ENCODE measurements at places on chromosomes 7 and 10.
A peak's percentile ranks its signal among the peaks of the same experiment; 100 is the strongest.

GRCh38 chr10:69419744-69420126, 3.0 kb upstream of the TACR2 start:
- DNase-seq, result no peak

DNA sequence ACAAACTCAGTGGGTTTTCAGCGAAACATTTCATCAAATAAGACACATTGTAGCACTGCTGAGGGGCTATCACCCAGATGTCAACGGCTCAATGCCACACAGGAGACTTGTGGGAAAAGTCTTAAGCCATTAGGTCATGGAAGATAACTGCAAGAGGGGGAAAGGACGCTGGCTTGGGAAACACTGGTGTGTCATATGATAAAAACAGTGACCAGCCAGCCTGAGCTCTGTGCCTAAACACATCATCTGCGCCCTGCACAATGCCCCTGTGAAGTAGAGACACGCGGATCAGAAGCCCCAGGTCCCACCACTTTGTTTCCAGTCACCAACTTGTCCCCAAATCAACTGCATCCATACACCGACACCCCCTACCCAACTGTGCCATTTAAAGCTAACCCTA, 116.7 kb downstream of the TNS3 start:
- peak; percentile 75 for DNase-seq

DNA sequence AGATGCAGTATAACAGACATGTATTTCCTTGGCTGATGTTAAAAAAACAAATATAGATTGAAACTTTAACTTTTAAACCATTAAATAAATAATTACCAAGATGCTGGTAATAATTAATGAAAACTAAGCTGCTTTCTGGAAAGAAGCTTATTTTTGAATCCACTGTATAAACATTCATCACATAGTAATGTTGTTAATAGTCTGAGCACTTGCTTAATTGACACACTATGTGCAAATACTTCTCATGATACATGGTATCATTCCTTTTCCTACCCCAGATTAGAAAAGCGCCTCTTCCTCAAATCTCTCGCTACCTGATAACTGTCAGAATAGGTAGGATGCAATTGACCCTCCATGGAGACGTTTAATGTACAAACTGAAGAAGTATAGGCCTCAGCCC, 15.0 kb upstream of the COL28A1 start:
- DNase-seq, result no peak

DNA sequence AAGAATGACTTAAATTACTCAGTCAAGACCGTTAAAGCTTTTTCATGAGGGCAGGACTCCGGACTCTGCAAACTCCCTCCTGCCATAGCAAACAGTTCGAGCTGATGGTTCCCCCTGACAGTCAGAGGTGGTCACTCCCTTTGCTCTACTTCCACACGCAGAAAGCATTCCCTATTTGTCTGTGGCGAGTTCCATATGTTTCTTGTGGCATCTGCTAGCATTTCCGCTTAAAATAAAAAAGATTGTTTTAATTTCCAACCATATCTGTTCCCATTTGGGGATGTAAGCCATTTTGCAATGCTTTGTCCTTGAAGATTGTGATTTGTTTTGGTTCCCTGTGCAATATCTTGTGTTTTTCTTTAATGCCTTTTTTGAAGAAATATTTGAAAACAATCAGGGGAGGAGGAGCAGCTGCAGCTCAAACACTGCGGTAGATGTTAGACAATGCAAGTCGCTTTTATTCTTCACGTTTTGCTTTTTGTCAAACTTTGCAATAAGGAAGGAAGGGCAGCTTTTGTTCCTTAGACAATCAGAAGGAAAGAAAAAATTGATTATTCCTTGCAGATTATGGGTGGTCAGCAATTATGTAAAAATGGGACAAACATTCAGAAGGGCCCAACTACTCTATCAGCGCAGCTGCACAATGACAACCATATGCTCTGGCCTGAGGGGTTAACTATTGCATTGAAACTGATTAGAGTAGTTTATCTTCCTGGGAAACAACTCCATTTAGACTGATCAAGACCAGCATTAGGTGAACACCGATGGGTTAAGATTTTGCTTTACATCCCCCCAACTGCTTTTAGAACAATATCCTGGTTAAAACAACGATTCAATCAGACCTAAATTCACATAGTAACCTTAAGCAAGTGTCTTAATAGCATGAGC, 425.8 kb upstream of the NRP1 start:
- no peak for DNase-seq

DNA sequence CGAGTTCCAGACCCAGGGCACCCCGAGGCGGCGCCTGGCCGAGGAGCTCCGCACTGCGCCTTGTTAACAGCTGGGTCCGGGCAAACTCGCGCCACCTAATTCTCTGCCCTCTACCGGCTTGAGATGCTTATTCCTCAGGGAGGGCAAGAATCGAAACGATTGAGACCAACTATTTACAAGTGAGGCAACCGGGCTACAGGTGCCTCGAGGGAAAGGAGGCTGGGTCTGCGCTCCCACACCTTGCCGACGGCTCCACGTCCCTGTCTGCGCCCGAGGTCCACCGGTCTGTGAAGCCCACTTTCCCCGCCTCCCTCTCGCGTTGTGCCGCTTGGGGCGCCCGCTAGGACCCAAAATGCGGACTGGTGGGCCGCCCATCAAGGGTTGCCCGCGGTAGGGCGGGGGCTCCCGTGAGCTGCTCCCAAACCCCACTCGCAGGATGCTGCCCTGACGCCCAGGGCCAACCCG, 527 bp downstream of the AKR1B1 start:
- DNase-seq, result peak; percentile 84

DNA sequence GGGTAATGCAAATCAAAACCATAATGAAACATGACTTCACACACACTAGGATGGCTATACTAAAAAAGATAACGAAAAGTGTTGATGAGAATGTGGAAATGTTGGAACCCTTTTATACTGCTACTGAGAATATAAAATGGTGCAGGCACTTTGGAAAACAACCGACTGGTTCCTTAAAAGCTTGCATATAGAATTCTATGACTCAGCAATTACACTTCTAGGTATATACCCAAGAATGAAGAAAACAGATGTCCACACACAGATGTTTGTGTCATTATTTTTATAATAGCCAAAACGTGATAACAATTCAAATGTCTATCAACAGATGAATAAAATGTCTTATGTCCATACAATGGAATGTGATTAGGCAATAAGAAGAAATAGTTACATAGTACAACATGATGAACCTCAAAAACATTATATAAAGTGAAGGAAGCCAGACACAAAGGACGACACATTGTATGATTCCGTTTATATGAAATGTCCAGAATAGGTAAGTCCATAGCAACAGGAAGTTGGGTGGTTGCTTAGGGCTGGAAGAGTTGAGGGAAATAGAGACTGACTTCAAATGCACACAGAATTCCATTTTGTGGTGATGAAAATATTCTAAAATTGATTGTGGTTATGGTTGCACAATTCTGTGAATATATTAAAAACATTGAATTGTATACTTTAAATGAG, 148.3 kb upstream of the PHYHIPL start:
- DNase-seq, result no peak

DNA sequence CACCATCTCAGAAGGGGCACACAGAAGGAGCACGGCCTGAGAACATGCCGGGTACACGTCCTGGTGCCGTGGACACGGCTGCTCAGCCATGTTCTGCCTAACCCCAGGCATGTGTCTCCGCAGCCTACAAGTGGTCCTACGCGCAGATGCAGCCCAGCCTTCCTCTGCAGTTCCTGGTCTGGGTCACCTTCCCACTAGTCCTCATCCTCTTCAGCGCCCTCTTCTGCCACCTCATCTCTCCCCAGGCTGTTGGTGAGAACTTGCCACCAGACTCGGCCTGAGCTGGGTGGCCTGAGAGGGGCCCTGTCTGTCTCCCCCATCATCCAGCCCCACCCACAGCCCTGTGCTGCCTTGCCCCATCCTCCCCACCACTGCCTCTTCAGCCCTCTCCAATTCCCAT, 5.3 kb downstream of the CLCN1 start:
- no peak for DNase-seq

DNA sequence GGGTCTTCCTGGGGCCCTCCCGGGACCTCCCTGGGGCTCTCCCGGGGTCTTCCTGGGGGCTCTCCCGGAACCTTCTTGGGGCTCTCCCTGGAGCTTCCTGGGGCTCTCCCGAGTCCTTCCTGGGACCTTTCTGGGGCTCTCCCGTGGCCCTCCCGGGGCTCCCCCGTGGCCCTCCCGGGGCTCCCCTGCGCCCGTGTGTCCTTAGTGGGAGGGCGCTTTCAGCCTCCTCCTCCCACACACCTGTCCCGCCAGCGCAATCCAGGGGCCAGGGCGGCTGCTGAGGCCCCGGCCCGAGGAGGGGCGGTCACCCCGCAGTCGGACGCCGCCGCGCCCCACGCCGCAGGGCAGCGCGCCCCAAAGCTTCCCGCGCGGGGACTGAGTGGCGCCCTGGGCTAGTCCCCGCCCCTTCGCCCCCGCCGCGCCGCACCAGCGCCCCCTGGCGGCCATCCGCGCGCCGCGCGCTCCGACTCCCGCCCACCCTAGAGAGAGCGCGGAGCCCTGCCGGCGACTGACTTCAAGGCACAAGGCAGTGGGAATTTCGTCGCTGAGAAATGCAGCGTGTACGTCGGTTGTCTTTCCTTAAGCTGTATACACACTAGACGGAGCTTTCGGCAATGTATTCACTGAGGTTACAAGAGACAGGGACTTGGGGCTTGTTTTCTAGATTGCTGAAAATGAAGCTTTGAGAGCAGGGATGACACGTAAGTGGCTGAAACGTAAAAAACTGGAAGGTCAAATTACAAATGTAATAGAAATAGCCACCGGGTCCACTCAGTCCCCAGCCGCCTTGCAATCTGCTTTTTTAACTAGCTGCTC, 47.1 kb downstream of the INSIG1 start:
- DNase-seq, result peak; percentile 82

DNA sequence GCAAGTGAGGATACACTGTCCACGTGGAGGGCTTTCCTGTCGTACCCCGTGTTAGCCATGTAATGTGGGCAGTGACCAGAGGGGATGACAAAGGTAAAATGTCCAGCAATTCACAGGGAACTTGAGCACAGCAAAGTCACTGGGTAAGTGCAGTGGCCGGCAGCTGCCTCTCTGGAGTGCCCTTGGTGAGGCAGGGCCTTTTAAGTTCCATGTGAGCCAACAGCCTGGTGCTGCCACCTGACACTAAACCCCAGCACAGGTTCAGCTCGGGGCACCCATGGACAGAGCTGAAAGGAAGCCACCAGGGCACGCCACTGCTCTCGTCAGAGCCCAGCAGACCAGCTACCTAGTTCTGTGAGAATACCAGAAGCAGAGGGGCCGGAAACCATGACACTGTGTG, 168.3 kb downstream of the PRKAG2 start:
- DNase-seq, result peak; percentile 50

DNA sequence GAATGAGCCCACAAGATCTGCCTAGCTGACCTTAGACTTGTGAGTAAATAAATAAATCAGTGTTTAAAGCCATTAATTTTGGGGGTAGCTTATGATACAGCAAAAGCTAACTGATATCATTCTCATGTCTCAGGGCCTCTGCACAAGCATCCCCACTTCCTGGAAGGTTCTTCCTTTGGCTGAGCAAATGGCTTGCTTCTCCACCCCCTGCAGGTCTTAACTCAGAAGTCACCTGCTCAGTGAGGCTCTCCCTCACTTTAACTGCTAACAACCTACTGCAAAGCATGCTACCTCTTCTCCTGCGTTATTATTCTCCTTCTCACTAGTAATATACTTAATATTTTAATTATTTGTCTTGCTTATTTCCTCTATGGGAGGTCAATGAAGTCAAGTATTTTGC, 167.3 kb downstream of the TPK1 start:
- DNase-seq, result no peak

- no peak for DNase-seq
Observed at GRCh38 chr7:141335164-141335563, 216.0 kb upstream of the AGK start.

DNA sequence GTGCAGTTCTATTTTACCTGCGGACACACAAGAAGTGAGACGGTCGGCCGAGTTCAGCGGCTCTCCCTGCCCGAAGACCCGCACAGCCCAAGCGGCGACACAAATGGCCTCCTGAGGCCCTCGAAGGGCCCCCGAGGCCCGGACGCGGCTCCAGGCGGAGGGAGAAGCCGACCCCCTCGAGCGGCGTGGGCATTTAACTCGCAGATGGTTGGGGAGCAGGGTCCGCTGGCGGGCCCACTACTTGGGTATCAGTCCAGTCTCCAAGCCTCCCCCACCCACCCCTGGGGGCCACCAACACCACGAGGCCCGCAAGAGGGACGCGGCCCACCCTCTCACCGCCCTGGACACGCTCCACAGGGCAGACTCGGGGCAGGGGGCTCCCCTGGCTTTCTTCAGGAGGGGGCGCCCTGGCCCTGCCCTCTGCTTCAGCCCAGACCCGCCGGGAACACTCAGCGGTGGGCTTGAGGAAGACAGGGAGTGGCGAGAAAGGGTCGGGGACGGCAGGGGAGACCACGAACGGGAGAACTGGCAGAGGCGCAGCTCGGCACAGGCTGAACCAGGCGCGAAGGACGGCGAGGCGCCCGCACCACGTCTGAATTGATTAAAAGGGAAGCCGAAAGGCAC, 1.7 kb downstream of the IGF2BP3 start:
- peak; percentile 45 for DNase-seq

- DNase-seq, result no peak
Observed at GRCh38 chr7:28759475-28759971, 198.6 kb downstream of the TRIL start.
